ENCODE measurements at places on chromosomes 16 and 17.
A peak's percentile ranks its signal among the peaks of the same experiment; 100 is the strongest.

DNA sequence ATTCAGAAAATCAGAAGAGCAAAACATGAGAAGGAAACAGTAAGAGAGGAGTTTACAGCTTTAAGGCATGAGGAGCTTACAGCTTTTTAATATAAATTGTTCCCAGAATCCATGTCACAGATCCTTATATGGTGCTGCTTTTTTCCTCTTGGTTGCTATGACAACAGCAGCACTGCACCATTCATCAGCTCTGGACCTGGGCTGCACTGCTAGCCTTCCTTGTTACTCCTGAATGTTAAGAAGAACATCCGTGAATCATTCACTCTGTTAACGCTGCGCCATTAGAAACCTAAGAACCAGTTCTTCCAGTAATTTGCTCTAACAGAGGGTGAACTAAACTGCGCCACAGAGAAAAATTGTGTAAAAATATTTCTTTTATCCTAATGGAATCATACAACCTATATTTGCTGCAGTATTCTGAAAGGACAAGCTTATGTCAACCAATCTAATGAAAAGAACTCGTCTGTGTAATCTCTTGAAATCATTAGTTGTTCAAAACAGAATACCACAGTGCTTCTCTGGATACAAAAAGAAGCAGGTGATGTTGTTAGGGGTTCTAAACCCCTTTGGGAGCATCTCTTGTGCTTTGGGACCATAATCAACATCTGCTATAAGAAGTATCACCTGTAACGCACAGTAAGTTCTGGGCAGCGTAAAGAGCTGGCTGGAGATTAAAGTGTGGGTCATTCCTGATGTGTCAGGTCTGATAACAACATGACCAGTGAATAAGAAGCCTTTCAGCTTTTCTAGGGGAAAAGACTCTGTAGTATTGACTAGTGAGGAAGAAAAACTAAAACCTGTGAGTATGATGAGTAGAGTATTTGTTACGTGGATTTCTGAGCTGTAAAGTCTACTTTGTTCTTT lies 151.2 kb downstream of the TANC2 start:
- peak; percentile 36 for DNase-seq

DNA sequence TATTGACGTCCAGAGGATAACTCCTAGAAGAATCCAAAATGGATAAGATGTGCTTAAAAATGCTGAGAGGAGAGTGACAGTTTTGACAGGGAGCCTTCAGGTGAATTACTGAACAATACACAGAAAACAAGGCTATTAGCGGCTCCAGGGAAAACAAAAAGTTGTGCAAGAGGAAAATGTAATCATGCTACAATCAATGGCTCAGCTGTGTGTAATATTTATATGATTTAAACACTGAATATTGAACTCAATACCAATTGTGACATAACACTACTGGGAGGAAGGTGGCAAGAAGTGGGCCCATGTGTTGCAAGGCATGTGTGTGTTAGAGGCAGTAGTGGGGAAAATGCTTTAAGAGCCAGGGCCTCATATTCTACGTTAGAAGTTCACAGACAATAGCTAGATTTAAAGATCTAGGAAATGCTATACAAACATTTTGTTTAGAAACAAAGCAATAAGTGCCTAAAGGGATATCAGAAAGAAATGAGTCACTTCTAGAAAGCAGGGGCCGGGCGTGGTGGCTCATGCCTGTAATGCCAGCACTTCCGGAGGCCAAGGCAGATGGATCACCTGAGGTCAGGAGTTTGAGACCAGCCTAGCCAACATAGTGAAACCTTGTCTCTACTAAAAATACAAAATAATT lies 253.2 kb upstream of the IRX5 start:
- DNase-seq: no peak

- no peak for DNase-seq
These were observed 40.7 kb upstream of the GPR139 start for GRCh38 chr16:20114356-20114755.

- DNase-seq: no peak
These were observed 15.1 kb downstream of the SSH2 start for GRCh38 chr17:29914819-29915537.

DNA sequence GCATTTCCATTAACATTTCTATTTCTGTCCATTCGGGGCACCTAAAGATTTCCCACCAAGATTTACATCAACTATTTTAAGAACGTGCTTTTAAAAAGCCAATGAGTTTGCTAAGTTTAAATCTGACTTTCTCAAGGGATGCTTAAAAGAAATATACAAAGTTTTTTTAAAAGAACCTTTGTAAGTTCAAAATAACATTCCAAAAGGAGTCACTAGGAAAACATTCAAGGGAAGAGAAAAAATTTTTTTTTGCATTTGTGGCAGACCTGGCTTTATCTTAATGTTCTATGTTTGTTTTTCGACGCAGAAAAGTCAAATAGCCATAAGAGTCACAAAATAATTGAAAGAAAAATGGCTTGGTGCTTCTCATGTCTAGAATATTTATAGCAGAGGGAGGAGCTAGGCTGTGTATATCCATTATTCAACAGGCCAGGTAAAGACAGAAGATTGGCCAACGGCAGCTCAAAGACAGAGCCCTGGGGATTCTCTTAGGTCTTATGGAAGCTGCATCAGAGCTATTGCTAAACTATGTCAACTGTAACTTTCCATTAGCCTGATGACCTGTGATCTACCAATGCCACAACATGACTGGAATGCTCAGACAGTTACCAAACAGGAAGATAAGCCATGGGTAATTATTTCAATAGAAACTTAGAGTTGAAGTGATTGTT lies 37.8 kb upstream of the MYOCD start:
- no peak for DNase-seq

GRCh38 chr16:59044616-59045015 lies 310.5 kb upstream of the GOT2 start:
- DNase-seq: no peak

- peak; percentile 95 for DNase-seq
These were observed 161.4 kb upstream of the C16orf82 start for GRCh38 chr16:26905336-26905735.

GRCh38 chr16:69223882-69224281 lies 36.9 kb downstream of the SNTB2 start:
- no peak for DNase-seq

GRCh38 chr17:784143-784542 lies 2.0 kb downstream of the MRM3 start:
- DNase-seq: no peak

DNA sequence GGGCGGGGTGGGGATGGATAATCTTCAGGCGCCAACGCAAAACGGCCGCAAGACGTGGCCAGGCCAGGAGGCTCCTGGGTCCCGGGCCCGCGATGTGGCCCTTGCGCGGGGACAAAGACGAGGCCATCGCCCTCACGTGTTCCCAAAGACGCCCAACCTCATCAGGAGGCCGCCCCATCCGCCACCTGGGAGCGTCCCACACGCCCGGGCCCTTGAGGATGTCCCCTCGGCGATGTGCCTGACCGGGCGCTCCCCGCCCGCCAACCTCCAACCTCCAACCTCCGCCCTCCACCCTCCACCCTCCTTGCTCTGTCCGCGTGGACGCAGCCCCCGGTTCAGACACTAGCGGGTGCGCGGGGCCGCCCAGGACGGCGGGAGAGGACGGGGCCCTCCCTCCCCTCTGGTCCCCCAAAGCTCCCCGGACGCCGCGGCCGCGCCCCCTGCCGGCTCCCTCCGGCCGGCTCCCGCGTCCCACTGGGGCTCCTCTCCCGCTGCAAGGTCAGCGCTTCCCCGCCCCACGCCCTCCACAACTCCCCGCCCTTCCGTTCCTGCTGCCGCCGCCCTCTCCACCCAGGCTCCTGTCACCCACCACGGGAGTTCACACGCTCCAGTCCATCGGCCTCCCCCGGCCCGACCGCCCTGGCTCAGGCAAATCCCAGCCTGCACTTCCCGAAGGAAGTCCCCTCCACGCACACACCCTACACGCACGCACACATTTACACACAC lies 250.8 kb upstream of the RPL38 start:
- DNase-seq: no peak

DNA sequence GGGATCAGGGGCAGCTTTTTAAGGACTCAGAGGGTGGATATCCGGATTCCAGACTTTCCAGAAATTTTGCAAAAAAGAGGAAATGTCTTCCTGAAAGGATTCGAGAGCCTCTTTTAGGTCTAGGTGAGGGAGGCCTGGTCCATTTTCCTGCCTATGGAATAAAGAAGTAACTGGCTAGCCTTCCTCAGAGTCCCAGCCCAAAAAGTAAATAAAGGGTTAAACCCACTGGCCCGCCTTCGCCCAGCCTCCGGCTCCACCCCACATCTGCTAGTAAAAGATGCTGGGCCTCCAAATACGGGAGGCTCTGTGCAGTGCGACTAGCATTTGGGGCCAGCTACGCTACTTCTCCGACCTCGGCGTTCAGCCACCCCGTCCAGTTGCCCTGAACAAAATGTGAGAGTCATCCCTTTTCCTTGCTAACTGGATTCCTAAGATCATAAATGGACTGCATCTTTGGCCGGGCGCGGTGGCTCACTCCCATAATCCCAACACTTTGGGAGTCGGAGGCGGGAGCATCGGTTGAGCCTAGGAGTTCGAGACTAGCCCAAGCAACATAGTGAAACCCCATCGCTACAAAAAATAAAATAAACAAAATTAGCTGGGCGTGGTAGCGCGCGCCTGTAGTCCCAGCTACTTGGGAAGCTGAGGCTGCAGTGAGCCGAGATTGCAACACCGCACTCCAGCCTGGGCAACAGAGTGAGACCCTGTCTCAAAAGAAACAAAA lies 824 bp upstream of the MPP2 start:
- DNase-seq: peak; percentile 28

- no peak for DNase-seq
These were observed 150.4 kb downstream of the SPECC1 start for GRCh38 chr17:20159406-20160069.

GRCh38 chr16:71242036-71242435 lies 11.5 kb upstream of the HYDIN start:
- DNase-seq: no peak

GRCh38 chr16:30439720-30440348 lies 5.8 kb downstream of the SEPHS2 start:
- DNase-seq: no peak

DNA sequence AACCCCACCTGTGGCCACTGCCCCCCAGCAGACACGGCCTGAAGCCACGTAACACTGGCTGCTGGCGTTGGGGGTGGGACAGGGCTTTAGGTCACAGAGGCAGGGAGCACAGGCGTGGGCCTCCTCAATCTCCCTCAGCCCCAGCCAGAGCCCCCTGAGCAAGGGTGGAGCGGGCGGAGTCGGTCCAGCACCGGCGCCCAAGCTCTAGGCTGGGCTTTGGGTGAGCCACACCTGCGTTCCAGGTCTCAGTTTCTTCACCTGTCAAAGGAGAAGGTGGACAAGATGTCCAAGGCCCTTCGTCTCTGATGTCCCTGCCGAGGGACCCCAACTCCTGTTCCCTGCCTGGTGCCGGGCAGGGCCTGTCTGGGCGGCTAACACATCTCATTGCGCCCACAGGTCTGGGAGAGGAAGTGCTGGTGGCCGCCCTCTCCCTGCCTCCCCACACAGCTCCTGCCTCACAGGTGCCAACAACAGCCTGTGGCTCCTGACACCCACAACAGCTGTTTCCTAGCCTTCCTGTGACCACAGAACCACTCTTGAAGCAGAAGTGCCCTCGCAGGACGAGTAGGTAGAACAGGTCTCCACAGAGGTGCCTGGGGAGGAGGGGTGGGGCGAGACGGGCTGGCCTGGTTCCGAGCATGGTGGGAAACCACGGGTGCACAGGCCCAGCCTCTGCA lies 12.0 kb downstream of the FAM83G start:
- no peak for DNase-seq

- no peak for DNase-seq
These were observed 71.5 kb upstream of the N4BP1 start for GRCh38 chr16:48681520-48681919.

DNA sequence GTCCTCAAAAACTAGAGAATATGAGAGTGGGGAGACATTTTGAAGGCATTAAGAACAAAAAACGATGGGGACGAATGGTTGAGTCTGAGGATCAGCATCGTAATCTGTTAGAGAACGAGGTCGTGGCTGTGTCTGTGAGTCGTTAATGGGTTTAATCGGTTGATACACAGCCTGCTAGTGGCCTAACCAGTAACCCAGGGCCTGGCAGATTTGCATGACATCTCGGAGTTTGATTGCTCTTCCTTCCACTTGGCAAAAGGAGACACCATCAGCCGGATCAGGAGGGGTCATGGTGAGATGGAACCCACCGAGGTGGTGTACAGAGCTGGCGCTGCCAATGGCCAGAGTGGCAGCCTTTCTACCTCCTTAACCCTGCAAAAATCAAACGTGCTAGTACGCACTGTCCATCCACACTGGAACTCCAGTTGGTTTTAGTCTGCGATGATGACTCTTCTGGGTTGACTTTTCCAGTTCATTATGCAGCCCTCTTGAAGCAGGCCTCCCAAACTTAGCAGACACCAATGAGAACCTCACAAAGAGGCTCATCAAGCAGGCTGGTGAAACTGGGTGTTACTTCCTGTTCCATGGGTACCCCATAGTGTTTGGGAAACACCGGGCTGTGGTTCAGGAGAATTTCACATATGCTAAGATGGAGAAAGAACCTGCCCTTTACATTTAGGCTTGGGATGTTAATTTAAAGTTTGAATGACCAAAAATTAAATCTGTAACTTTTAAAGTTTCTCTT lies 4.1 kb downstream of the HS3ST3B1 start:
- DNase-seq: no peak

- no peak for DNase-seq
These were observed 2.0 kb downstream of the GPRC5B start for GRCh38 chr16:19882646-19883045.

DNA sequence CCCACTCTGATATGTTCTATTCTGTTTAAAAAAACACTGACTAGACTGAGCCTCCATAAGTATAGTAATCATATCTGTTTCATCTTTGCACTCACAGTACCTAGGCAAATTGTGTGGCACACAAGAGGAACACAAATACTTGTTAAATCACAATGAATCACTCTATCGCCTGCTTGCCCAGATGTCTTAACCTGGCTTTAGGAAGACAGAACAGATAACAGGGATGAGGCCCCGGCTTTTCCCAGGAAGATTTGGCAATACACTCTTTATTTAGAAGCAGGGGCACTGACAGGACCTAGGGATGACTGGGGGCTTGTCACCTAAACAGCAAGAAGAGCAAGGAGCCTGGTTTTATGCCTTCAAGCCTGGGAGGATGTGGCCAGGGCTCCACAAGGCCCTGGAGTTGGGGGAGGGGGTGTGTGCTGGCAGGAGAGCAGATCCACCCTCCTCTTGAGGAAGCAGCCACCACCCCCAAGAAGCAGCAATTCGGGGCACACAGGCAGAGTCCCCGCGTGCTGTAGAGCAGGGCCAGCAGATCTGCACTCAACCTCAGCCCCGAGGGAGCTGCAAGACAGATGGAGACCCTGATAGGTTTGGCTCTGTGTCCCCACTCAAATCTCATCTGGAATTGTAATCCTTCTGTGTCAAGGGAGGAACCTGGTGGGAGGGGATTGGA lies 41.0 kb upstream of the KSR1 start:
- DNase-seq: no peak

GRCh38 chr17:67902511-67903231 lies 77.4 kb downstream of the BPTF start:
- DNase-seq: no peak

All from astrocyte of the cerebellum (primary cell).